Body of pancreas (tissue), 4 donors: ENCODE measurements at places on chromosomes 11 and 22. TPM values are rescaled to one million over a fixed set of nuclear protein-coding genes. Genes with fewer than 3 reads are reported as not detected.
A peak's percentile ranks its signal among the peaks of the same experiment; 100 is the strongest.

DNA sequence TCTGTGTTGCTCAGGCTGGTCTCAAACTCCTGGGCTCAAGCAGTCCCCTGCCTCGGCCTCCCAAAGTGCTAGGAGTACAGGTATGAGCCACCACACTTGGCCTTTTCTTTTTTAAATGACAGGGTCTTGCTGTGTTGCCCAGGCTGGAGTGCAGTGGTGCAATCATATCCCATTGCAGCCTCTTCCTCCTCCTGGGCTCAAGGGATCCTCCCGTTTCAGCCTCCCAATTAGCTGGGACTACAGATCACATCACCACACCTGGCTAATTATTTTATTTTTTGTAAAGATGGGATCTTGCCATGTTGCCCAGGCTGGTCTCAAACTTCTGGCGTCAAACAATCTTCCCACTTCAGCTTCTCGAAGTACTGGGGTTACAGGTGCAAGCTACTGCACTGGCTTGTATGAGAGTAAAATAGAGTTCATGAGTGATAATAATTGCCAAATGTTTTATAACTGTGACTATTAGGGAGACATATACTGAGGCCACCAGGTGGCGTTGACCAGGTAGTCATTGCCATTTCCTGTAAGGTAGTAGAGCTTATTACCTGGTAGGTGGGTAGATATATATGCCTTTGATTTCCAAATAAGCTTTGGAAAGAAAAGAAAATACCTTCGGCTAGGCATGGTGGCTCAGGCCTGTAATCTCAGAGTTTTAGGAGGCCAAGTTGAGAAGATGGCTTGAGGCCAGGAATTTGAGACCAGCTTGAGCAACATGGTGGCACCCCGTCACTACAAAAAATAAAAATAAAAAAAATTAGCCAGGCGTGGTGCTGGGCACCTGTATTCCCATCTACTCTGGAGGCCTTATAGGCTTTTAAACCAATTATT lies 5.4 kb downstream of the FDX1 start:
- H3K27me3 ChIP-seq = no peaks in the 10 kb centered on the region
- no peak overlapping the region for H3K27ac ChIP-seq
- DNase-seq = peak; percentile 58
- H3K4me1 ChIP-seq = peaks cover 50% of the 10 kb centered on the region
- no peak overlapping the region for H3K4me3 ChIP-seq
- H3K36me3 ChIP-seq = peaks cover 5% of the 10 kb centered on the region

DNA sequence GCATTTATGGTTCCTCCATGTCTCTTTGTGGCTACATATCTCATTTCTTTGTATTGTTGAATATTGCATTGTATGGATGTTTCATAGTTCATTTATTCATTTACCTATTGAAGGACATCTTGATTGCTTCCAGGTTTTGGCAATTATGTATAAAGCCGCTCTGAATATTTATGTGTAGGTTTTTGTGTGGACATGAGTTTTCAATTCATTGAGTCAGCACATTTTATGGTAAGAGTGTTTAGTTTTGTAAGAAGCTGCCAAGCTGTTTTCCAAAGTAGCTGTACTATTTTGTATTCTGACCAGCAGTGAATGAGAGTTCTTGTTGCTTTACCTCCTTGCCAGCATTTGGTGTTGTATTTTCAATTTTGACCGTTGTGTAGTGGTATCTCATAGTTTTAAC lies 39.2 kb downstream of the KDM2A start:
- no peaks in the 10 kb centered on the region for H3K27me3 ChIP-seq

DNA sequence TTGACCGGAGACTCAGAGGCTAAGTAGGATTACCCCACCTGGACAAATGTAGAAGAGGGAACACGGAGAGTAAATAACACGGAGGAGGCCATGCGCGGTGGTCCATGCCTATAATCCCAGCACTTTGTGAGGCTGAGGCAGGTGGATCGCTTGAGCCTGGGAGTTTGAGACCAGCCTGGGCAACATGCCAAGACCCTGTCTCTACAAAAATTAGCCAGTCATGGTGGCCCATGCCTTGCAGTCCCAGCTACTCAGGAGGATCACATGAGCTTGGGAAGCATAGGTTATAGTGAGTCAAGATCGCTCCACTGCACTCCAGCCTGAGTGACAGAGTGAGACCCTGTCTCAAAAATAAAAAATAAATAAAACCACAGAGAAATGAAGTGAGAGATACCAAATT lies 53.9 kb downstream of the AMOTL1 start:
- DNase-seq = no peak
- H3K4me1 ChIP-seq = no peaks in the 10 kb centered on the region
- no peak overlapping the region for H3K4me3 ChIP-seq

- no peaks in the 10 kb centered on the region for H3K36me3 ChIP-seq
- peaks cover 28% of the 10 kb centered on the region for H3K4me1 ChIP-seq
- no peak overlapping the region for H3K4me3 ChIP-seq
- no peak overlapping the region for H3K27ac ChIP-seq
- H3K27me3 ChIP-seq = no peaks in the 10 kb centered on the region
Measured at GRCh38 chr11:108669286-108669685, 4.4 kb downstream of the DDX10 start.

- no peaks in the 10 kb centered on the region for H3K4me1 ChIP-seq
- H3K27ac ChIP-seq = no peak overlapping the region
- H3K27me3 ChIP-seq = no peaks in the 10 kb centered on the region
- H3K36me3 ChIP-seq = peaks cover 6% of the 10 kb centered on the region
Measured at GRCh38 chr11:103295704-103296103, 186.5 kb downstream of the DYNC2H1 start.

GRCh38 chr11:34313099-34313517 lies 44.7 kb downstream of the ABTB2 start:
- H3K4me1 ChIP-seq = peaks cover 6% of the 10 kb centered on the region
- no peak overlapping the region for H3K27ac ChIP-seq
- no peaks in the 10 kb centered on the region for H3K27me3 ChIP-seq
- DNase-seq = peak; percentile 5

DNA sequence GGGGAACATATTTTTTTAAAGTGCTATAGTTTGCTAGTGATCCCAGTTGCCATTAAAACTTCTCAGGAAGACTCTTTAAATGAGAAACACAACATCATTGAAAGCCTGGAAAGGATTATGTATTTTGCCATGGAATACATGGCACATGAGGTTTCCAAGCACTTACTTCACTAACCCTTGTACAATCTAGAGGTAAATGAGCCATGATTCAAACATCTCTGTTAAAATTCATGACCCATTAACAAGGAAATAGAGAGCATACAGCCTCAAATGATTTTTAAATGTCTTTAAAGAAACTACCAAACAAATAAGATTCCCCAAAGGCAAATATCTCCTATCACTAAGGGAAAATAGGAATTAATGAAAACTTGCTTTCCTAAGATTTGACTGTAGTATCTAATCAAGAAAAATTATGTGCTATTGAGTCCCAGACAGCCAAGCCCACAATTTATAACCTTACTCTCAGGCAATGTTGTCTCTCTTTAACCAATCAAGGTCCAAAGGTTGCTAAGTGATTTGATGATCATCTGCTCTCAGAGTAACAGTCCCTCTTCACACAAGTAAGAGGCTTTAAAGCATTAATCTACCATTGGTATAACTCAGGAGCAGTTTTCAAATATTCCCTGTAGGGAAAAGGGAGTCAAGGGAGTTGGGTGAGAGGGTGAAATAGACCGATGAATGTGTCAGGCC lies 92.0 kb upstream of the DDI1 start:
- no peaks in the 10 kb centered on the region for H3K4me1 ChIP-seq
- H3K4me3 ChIP-seq = no peak overlapping the region
- H3K27me3 ChIP-seq = no peaks in the 10 kb centered on the region
- no peak for DNase-seq

Gene CRYBA4
- total RNA-seq = not detected

DNA sequence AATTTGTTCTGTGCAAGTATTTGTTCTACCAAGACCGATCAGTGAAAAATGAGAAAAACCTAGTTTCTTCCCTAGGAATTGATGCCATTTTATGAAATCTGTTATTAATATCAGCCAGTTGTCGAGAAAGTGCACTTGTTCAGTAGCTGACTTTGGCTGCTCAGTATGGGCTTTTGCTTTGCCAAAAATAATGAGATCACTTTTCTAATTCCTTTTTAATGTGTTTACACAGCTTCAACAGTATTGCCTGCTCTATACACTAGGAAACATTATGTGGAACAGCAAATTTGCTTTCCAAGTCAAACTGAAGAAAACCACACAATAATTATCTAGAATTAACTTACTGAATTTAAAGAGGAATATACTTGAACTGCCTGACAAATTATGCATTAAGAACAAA lies 34.4 kb downstream of the SCUBE2 start:
- H3K27ac ChIP-seq = no peak overlapping the region
- DNase-seq = no peak
- H3K4me3 ChIP-seq = no peak overlapping the region
- H3K36me3 ChIP-seq = no peaks in the 10 kb centered on the region
- H3K27me3 ChIP-seq = no peaks in the 10 kb centered on the region
- H3K4me1 ChIP-seq = no peaks in the 10 kb centered on the region

Gene KLHDC7B
- not detected for total RNA-seq

DNA sequence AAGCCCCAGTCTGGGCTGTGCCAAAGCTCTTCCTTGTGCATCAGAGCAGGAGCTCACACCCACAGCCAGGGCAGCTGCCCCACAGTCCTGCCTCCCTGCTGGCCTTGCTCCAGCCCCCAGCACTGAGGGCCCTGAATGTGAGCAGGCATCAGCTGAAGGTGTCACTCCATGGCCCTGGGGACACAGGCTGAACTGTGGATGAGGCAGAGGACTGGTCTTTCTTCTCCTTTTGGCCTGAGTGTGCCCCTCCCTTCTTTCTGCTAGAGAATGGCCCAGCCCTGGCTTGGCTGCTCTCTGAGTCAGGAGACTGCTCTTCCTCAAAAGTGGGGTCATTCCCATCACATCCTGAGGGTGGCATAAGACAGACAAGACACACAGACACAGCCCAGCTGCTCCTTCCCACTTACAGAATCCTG lies 16.2 kb downstream of the OTOG start:
- no peak overlapping the region for H3K4me3 ChIP-seq
- H3K27me3 ChIP-seq = no peaks in the 10 kb centered on the region
- DNase-seq = no peak
- no peak overlapping the region for H3K27ac ChIP-seq
